ENCODE measurements at places on chromosomes 2 and 18.

GRCh38 chr2:8306530-8307351 lies 375.1 kb upstream of the ID2 start:
- DNase-seq: no peak

- DNase-seq: no peak
Observed at GRCh38 chr2:213104092-213104902, 47.1 kb downstream of the IKZF2 start.

DNA sequence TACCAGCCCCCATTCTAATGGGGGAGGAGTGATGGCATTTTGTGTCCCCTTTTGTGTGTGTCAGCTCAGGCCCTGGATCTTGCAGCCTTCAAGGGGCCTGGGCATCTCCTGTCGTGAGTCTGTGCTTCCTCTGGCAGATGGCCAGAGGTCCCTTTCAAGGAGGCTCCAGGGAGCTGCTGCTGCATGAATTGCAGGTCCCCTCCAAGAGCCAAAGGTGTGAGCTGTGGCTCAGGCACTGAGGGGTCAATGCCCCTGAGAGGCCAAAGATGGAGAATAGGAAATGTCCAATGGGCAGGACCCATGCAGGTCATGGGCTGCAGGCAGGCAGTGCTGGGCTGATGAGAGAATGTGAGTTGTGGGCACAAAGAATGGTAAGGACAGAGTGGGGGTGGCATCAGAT lies 10.4 kb downstream of the MAB21L4 start:
- DNase-seq: no peak

GRCh38 chr2:235095569-235095968 lies 143.8 kb downstream of the SH3BP4 start:
- no peak for DNase-seq

- no peak for DNase-seq
Observed at GRCh38 chr2:42218712-42219111, 49.6 kb downstream of the EML4 start.

GRCh38 chr18:63237881-63238692 lies 81.5 kb downstream of the BCL2 start:
- no peak for DNase-seq

DNA sequence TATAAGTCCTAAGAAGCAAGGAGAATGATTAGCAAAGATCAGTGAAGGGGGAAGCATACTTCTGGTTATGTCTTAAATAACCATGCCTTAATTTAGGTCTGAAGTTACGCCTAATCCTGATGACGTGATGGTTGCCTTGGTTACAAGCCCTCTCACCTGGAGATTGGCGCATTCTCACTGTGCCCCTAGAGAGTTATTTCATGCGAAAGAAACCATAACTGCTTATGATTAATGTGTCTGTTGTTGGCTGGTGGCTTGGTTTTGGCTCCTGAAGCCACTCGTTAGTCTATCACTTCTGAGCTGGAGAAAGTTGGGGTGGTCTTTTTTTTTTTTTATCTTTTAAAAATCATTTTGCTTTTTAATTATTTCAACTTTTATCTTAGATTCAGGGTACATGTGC lies 47.0 kb downstream of the TNFRSF11A start:
- no peak for DNase-seq

DNA sequence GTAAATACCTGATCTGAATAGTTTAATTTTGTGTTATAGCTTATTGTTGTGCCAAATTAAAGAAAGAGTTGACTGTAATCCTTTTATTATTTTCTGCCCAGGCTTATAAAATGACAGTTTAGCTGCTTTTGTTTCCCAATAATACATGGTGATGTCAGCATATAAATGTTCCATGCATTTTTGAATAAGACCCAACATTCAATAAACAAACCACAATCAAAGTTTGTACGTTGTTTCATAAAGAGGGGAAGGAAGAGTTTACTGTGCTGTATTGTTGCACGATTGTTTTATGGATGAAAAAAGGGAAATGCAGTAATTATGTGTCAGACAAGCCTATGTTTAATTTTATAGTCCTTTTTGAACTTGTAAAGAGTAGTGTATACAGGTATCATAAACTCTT lies 177.2 kb upstream of the SCN7A start:
- no peak for DNase-seq

DNA sequence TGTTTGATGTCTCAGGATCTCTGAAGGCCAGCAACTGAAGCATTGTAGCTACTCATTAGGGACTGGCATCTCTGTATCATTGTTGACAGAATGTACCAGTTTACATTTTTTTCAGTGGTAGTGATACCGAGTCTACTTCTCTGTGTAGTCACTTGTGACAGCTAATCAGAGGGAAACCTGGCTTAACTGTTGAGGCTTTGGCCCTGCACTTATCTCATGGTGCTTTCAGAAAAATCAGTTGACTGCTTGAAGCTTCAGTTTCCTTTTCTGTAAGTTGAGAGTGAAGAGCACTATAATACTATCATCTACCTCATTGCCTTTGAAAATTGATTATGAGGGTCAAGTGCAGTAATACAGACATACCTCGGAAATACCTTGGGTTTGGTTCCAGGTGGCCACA lies 90.0 kb downstream of the COMMD1 start:
- no peak for DNase-seq

- DNase-seq: no peak
Observed at GRCh38 chr2:229852565-229852964, 69.2 kb downstream of the TRIP12 start.
